ENCODE measurements at places on chromosomes 3 and 15. TPM values are rescaled to one million over a fixed set of nuclear protein-coding genes. Genes with fewer than 3 reads are reported as not detected.
A peak's percentile ranks its signal among the peaks of the same experiment; 100 is the strongest.

PRSS50 gene
- not detected for total RNA-seq

GRCh38 chr3:158312560-158313141, 202.8 kb downstream of the RSRC1 start:
- DNase-seq = no peak
- no peaks in the 10 kb centered on the region for H3K4me1 ChIP-seq
- H3K27me3 ChIP-seq = no peaks in the 10 kb centered on the region
- no peaks in the 10 kb centered on the region for H3K36me3 ChIP-seq
- no peak overlapping the region for H3K4me3 ChIP-seq

U2SURP gene
- total RNA-seq = 106 TPM

DNA sequence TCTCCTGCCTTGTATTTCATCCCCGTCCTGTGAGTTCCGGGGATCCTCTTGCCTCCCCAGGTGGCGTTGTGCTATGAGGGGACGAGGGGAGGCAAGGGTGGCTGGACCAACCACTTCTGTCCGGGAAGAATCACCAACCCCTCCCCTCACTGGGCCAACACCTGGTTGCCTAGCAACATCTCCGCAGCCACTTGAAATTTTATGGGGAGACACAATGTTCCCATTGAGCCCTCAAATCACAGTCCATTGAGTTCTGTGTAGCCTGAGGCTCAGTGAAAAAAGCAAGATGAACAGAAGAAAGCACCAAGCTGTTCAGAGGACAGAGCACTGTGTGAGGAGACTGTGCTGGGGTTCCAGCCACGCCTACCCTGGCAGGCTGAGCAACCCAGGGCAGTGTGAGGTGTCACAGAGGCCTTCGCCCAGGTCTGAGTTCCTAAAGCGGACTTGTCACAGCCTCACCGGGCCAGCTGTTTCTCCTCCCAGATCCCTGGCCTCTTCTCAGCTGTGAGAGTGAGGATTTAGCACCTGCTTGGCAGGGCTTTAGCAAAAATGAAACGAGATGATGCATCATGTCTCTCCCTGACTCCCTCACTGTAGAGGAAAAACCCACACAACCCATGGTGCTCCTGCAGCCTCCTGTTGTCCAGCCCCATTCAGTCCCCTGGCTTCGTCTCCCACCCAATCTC, 76.8 kb downstream of the ATP2B2 start:
- H3K27ac ChIP-seq = no peak overlapping the region
- H3K36me3 ChIP-seq = no peaks in the 10 kb centered on the region
- DNase-seq = no peak
- H3K4me3 ChIP-seq = no peak overlapping the region

DNA sequence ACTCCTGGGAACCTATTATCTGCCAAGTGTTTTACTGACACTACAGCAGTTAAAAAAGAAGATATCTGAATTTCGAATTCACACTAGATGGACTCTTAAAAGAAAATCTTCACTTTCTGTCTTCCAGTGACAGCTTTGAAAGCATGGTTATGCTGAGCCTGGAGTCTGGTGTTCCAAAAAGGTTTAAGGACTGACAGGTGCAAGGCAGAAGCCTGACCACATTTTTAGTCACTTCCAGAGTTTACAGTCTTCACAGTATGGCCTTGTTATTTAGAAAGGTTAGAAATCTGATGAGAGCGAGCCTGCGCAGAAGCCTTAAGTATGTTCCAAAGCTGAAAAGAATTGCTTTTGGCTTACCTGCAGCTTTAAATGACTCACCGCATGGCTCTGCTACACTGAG, 59.9 kb downstream of the ETV5 start:
- no peak overlapping the region for H3K27ac ChIP-seq
- H3K4me3 ChIP-seq = no peak overlapping the region
- H3K36me3 ChIP-seq = peaks cover 46% of the 10 kb centered on the region

- no peaks in the 10 kb centered on the region for H3K36me3 ChIP-seq
- no peaks in the 10 kb centered on the region for H3K27me3 ChIP-seq
- H3K4me1 ChIP-seq = no peaks in the 10 kb centered on the region
- no peak overlapping the region for H3K4me3 ChIP-seq
- no peak for DNase-seq
- H3K27ac ChIP-seq = no peak overlapping the region
Observed at GRCh38 chr3:155648013-155648591, 96.8 kb downstream of the PLCH1 start.

DNA sequence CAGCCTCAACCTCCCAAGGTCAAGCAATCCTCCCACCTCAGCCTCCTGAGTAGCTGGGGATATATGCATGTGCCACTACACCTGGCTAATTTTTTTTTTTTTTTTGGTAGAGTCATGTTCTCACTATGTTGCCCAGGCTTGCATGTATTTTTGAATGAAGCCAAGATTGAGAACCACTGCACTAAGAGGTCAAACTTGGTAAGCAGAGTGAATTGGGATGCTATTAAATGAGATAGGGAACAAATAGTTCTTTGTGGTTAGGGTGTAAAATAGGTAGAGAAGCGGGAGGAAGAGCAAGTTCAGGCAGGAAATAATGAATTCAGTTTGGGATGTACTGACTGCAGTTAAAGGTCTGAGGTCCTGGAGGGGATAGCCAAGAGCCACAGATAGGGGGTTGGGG, 39.9 kb upstream of the PIAS1 start:
- peaks cover 8% of the 10 kb centered on the region for H3K27me3 ChIP-seq
- no peaks in the 10 kb centered on the region for H3K4me1 ChIP-seq
- DNase-seq = no peak
- no peak overlapping the region for H3K27ac ChIP-seq
- no peak overlapping the region for H3K4me3 ChIP-seq

DNA sequence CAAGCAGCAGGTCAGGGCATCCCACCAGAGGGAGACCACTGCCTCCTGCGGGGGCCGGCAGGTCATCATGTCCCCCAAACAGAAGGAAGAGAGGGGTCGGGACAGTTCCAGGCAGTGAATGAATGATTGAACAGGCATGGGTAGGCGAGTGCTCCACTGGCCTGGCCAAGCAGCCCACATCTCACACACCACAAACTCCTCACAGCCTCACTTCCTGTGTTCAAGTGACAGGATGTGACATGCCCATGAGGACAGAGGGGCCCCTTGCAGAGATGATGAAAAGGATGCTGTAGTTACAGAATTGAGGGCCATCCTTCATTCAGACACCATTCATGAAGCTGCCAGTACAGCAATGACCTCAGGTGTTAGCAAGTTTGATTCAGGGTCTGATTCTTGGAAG, 3.7 kb downstream of the IQSEC1 start:
- H3K27me3 ChIP-seq = peaks cover 13% of the 10 kb centered on the region
- no peaks in the 10 kb centered on the region for H3K36me3 ChIP-seq
- H3K4me3 ChIP-seq = no peak overlapping the region
- H3K4me1 ChIP-seq = peaks cover 6% of the 10 kb centered on the region
- no peak overlapping the region for H3K27ac ChIP-seq

- H3K27me3 ChIP-seq = no peaks in the 10 kb centered on the region
- H3K36me3 ChIP-seq = no peaks in the 10 kb centered on the region
- no peak overlapping the region for H3K27ac ChIP-seq
- no peak overlapping the region for H3K4me3 ChIP-seq
- peaks cover 3% of the 10 kb centered on the region for H3K4me1 ChIP-seq
Observed at GRCh38 chr15:57340682-57341259, 35.5 kb upstream of the CGNL1 start.

GRCh38 chr3:150844484-150844883, 60.8 kb downstream of the MINDY4B start:
- H3K27ac ChIP-seq = no peak overlapping the region
- DNase-seq = no peak
- H3K36me3 ChIP-seq = no peaks in the 10 kb centered on the region
- H3K27me3 ChIP-seq = peaks cover 12% of the 10 kb centered on the region
- no peaks in the 10 kb centered on the region for H3K4me1 ChIP-seq

GRCh38 chr3:11289864-11290263, 17.7 kb downstream of the ATG7 start:
- H3K27ac ChIP-seq = peak overlapping the region; percentile 97
- H3K27me3 ChIP-seq = no peaks in the 10 kb centered on the region
- H3K4me1 ChIP-seq = peaks cover 51% of the 10 kb centered on the region
- no peaks in the 10 kb centered on the region for H3K36me3 ChIP-seq
- DNase-seq = no peak

DNA sequence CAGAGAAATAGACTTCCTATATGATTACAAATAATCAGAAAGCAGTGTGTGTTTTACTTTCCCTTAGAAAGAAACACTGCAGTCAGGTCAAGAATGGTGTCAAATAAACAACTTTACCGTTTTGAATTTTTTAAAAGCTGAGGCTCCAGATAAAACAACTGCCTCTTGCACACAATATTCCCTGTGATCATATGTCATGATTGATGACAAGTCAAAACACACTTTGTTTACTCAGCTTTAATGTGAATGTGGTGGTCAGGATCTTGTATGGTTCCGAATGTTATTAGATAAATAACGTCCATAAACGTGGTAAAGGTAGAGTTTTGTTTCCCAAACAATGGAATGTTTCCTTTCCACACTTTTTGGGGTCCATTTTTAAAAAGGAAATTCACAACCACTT, 428.4 kb upstream of the MDFIC2 start:
- H3K4me1 ChIP-seq = peaks cover 3% of the 10 kb centered on the region
- no peak overlapping the region for H3K4me3 ChIP-seq
- H3K27ac ChIP-seq = no peak overlapping the region
- H3K36me3 ChIP-seq = no peaks in the 10 kb centered on the region
- H3K27me3 ChIP-seq = no peaks in the 10 kb centered on the region

GRCh38 chr3:46695177-46695961, 1.9 kb upstream of the ALS2CL start:
- no peak for DNase-seq
- peaks cover 12% of the 10 kb centered on the region for H3K4me1 ChIP-seq
- no peaks in the 10 kb centered on the region for H3K36me3 ChIP-seq
- no peak overlapping the region for H3K27ac ChIP-seq
- peaks cover 4% of the 10 kb centered on the region for H3K27me3 ChIP-seq

- no peak for DNase-seq
- H3K36me3 ChIP-seq = no peaks in the 10 kb centered on the region
- no peaks in the 10 kb centered on the region for H3K27me3 ChIP-seq
- no peak overlapping the region for H3K27ac ChIP-seq
- H3K4me3 ChIP-seq = no peak overlapping the region
Observed at GRCh38 chr3:190519886-190520285, 6.0 kb downstream of the IL1RAP start.

DNA sequence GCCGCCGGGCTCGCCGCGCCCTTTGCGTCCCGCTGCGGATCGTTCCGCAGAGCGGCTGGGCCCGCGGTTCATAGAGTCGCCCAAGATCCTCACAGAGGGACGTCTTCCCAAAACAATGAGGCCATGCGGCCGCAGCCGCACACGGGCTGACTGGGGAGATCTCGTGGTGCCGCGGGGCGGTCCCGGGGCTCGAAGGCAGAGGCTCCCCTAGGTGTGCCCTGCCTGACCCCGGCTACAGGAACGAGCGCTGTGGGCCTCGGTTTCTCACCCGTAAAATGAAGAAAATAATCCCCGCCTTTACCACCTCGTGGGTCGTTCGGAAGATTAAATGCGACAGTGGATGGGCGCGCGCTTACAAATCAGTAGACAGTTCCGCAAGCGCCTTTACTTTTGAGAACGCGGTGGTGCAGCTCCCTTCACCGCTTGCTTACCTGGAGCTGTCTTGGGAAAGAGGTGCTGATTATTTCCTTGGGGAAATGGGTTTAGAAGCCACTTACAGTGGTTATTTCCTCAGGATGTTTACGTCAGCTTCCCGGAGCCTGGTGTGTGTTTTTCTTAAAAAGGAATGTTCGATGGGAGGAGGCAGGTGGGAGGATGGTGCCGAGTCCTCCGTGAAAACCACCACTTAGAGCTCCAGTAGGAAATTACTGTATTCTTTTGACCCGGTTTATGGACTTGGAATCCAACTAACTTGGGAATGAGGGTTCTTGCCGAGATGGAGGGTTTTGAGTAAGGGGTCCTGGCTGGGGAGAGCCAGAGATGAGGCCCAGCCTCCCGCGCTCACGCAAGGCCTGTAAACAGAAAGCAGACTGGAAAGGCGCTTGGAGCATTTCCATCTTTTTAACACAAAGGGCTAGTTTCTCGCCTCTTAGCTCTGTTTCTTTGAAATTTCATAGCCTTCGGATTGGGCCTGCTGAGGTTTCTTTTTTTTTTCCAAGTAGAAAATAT, 1.9 kb upstream of the MEX3B start:
- peaks cover 21% of the 10 kb centered on the region for H3K4me1 ChIP-seq
- H3K36me3 ChIP-seq = peaks cover 2% of the 10 kb centered on the region
- peaks cover 3% of the 10 kb centered on the region for H3K27me3 ChIP-seq
- H3K4me3 ChIP-seq = peak overlapping the region; percentile 75
- peak; percentile 31 for DNase-seq

TUBGCP5 gene
- total RNA-seq = 13.8 TPM

DNA sequence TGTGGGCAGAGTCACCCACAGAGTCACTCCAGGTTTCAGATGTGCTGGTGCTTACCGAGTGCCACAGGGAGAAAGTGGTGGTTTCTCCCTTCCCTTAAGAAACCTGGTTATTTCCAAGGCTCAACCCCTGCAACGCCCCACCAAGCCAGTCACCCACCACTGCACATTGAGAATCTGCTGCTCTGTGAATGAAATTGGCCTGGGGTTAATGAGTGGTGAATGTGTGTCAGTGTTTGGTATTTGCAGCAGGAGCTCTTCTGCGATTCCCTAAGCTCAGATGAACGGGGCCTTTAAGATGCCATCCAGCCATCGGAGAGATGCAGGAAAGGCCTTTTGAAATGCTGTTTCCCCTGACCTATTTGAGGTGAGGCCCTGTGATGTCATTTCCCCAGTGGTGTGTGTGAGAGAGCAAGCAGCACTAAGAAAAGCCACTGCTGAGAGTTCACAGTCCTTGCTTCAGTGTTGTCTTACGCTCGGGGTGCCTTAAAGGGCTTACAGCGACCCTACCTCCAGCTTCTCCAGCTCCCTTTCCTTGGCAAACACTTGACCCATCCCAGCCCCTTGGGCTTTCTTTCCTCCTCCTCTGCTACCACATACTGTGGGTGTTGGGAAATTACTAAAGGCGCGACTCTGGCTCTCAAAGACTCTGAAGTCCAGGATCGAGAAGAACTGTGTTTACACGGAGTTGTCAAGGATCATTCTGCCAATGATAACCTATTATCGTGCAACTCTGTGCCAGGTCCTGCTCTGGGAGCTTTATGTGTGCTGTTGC, 68.9 kb downstream of the SMAD3 start:
- peak; percentile 82 for DNase-seq
- peaks cover 50% of the 10 kb centered on the region for H3K4me1 ChIP-seq
- H3K4me3 ChIP-seq = no peak overlapping the region
- H3K27me3 ChIP-seq = no peaks in the 10 kb centered on the region
- peak overlapping the region; percentile 78 for H3K27ac ChIP-seq
- no peaks in the 10 kb centered on the region for H3K36me3 ChIP-seq

LTK gene
- 0.14 TPM for total RNA-seq

DNA sequence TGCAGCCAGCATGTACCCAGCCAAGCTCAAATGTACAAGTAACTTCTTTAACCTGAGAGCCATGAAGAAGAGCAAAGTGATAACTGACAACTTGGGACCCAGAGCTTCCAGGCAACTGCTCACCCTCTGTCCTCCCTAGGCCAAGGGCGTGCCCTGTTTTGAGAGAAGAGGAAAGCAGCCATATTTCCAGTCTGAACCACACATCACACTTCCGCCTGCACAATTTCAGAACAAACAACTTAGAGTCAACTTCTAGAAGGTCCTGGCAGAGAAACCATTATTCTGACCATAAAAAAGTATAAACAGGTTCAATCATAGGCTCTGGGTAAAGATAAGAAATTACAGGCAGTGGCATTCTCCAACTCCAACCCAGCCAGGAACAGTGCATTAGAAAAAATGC, 50.1 kb downstream of the ITGB5 start:
- DNase-seq = no peak
- peaks cover 45% of the 10 kb centered on the region for H3K4me1 ChIP-seq
- H3K36me3 ChIP-seq = peaks cover 14% of the 10 kb centered on the region
- H3K27me3 ChIP-seq = no peaks in the 10 kb centered on the region

PLS1 gene
- 6.0 TPM for total RNA-seq
